ENCODE measurements at places on chromosomes 7 and 10. TPM values are rescaled to one million over a fixed set of nuclear protein-coding genes. Genes with fewer than 3 reads are reported as not detected.

DNA sequence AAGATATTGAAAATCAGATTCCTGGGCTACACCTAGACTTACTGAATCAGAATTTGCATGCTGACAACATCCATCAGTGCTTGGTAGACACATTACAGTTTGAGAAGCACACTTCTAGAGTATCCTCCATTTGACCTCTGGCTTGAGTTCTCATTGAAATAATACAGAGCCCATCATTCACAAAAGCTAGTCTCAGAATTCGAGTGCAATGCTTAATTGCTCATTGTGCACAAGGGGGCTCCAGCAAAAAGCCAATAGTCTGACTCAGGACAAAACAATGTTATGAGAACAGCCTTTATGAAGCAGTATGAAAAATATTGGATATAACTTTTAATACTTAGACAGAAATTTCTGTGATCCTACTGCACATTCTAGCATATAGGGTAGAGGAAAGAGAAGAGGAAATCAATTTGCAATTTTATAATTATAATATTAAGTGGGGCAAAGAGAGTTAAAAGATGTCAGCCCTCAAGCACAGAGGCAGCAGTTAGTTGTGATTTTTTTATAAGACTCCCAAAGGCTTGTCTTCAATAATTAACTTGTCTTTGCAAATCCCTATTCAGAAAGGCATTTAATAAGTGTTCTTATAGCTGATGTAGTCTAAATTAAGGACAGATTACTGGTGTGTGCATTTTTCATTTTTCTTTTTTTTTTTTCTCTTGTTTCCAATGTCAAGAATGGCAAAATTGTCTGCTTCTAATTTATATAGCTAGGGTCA, 105.8 kb upstream of the ANK3 start:
- no peak for DNase-seq

GRCh38 chr7:70312336-70312735, 714.1 kb downstream of the AUTS2 start:
- DNase-seq: no peak

The INHBA gene
- total RNA-seq: 12.6 TPM

DNA sequence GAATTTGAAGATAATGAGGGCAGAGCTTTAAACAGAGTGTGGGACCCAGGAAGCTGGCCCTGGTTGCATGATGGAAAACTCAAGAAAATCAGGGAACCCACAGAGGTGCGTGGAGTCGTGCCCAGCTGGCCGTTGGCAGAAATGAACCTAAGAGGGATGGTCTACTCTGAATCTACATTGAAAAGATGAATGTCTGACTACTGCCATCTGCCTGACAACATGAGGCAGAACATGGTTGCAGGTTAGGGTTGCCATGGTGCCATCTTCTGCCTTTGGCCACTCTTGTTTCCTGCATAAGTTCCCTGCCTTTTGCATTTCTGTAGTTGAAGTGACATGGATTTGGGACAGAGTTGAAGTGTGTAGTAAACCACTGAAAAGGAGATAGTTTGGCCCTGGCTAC, 138.5 kb upstream of the COBL start:
- no peak for DNase-seq

DNA sequence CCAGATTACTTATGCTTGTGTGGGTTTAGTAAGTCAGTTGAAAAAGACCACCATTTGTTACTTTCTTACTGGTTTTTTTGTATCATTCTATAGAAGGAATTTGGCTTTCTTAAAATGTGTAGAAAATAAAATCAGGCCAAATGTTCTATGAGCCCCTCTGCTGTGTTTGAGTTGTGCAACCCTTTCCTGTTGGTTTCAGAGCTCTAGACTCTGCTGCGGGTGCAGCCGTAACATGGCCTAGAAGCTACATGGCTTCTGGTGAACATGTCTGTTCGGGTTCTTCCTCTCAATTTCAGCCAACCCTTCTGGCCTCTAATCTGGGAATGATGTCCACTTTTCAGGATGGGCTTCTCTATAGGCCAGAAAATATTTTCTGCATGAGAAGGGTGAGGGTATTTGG, 56.6 kb upstream of the RAB18 start:
- no peak for DNase-seq

The DRGX gene
- not detected for total RNA-seq

GRCh38 chr7:149415391-149416071, 45.3 kb downstream of the ZNF777 start:
- no peak for DNase-seq

DNA sequence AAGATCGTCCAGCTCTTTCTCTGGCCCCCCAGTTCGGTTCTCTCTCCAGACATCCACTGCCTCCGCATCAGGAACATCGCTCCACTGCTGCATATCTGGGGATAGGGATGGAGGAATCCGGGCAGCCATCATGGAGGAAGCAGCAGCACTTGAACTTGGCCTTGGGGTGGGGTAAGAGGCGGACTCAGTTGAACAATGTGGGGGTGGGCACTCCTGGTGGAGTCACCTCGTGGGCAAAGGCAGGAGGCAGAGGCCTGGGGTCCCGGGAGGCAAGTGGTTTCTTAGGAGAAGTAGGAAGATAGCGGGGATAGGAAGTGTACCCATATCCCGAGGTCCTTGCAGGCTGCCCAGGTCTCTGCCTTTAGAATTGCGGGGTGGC, 98.3 kb downstream of the CHST15 start:
- peak; percentile 17 for DNase-seq

DNA sequence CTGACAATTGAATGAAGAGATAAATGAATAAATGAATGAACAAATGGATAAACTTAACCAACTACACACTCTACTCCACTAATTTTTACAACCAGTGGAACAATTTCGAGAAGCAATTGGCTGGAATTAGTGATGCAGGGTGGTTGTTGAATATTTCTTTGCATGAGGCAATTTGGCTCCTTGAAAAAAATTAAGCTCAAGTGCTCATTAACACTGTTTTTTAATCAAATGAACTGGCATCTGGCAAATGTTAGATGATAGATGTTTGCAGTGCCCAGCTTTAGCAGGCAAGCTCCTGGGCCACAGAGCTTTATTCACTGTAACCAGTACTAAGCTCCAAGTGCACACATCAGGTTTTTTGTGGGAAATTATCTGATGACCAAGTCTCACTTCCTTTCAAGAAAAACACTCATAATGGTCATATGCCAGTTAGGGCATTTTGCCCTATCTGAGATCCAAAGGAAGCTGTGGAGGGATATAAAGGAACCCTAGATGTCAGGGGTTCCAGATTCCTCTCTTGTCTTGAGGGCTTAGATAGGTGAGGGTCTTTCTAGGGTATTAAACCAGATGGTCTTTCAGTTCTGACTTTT, 16.4 kb upstream of the ADD3 start:
- DNase-seq: no peak

GRCh38 chr10:29797616-29798015, 162.8 kb upstream of the SVIL start:
- no peak for DNase-seq

All from frontal cortex (tissue), 4 donors.